Lung microvascular endothelial cell (primary cell): ENCODE measurements at places on chromosomes 6 and 20. TPM values are rescaled to one million over a fixed set of nuclear protein-coding genes. Genes with fewer than 3 reads are reported as not detected.

GRCh38 chr20:45905505-45906079 is 6.4 kb downstream of the PLTP start:
- DNase-seq, result no peak

GRCh38 chr6:161261816-161262215 is 12.0 kb downstream of the AGPAT4 start:
- DNase-seq, result no peak

GRCh38 chr20:46713957-46714834 is 4.7 kb downstream of the SLC2A10 start:
- no peak for DNase-seq

GRCh38 chr6:167505782-167506181 is 180.9 kb downstream of the TTLL2 start:
- no peak for DNase-seq

GRCh38 chr6:123841067-123841896 is 37.6 kb downstream of the NKAIN2 start:
- DNase-seq, result no peak

- DNase-seq, result no peak
Observed at GRCh38 chr6:111600588-111601445, 4.9 kb downstream of the TRAF3IP2 start.

- DNase-seq, result peak; percentile 47
Observed at GRCh38 chr6:100573166-100573565, 108.4 kb upstream of the SIM1 start.

GRCh38 chr6:43307451-43308100 is 1.1 kb downstream of the CRIP3 start:
- no peak for DNase-seq

GRCh38 chr6:168345266-168345665 is 25.7 kb upstream of the DACT2 start:
- no peak for DNase-seq

Gene WFDC12
- not detected in 2 replicates for total RNA-seq

GRCh38 chr20:15865553-15865952 is 707.7 kb downstream of the KIF16B start:
- no peak for DNase-seq

GRCh38 chr20:8132484-8133309 is 631 bp downstream of the PLCB1 start:
- DNase-seq, result peak; percentile 52

Gene CSNK2A1
- 63.0 and 74.8 TPM in 2 replicates for total RNA-seq
